ENCODE measurements at places on chromosomes 2 and 18.

DNA sequence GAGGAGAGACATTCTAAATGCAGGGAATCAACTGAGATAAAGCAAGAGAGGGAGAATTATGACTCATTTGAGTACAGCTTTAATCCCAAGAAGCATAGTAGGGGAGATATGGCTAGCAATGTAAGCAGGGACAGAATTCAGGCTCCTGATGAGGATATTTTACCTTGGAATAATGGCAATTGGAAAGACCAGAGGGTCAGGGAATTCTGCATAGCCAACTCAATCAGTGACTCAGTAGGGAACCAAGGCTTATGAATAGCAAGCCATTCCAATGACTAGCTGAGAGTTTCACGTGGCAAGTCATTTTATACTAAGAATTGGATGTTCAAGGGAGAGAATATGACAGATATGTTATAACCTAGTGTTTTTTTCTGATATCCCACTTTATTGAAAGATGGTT is 563.8 kb upstream of the NETO1 start:
- DNase-seq, result no peak

- DNase-seq, result no peak
Measured at GRCh38 chr18:62179213-62179612, 7.6 kb downstream of the PIGN start.

GRCh38 chr2:24833821-24834732 is 40.9 kb downstream of the CENPO start:
- DNase-seq, result no peak

DNA sequence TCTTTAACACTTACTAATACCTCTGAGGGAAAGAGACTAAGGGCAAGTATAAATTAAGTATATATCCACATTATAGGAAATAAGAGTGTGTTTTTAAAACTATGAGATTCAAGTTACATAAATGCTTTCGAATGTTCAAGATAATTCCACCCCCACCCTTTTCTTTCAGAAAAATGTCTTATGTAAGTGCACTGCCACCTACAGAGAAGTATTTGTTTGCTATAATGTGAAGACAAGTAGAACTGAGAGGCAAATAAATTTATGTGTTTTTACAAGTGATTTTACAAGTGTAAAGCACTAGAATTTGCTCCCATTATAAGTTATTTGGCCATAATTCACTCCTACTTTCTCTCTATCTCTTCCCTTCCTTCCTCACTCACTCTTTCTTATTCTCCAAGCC is 99.9 kb upstream of the CRACDL start:
- DNase-seq, result no peak

DNA sequence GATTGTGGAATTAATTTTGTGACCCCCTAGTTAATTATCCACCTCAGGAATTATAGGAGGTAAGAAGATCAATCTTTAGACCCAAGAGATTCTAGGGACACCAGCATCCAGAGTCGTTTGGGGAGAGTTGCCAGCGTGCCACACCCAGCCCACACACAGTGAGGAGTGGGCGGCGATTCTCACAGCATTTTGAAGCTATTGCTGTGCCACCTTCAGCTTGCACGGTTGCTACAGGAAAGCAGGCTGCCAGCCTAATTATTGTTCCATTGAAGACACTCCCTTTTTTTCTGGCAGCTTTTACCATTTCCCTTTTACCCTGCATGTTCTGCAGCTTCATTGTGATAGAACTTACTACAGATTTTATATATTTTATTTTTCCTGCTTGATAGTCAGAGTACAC is 13.1 kb upstream of the MYL12A start:
- DNase-seq, result no peak

DNA sequence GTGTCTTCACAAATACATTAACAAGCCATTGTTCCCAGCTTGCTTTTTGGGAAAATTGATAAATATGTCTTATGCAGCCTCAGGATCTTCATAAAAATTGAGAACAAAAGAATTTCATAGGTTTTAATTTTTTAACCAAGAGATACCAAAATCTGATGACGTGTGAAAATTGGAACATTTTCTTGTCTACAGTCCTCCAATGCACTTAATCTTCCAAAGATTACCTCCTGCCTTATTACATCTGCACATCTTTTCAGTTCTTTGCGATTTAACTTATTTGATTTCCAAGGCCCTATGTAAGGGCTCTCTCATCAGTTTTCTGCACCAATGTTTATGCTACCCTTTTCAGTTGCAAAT is 3.1 kb downstream of the MRPL35 start:
- no peak for DNase-seq

DNA sequence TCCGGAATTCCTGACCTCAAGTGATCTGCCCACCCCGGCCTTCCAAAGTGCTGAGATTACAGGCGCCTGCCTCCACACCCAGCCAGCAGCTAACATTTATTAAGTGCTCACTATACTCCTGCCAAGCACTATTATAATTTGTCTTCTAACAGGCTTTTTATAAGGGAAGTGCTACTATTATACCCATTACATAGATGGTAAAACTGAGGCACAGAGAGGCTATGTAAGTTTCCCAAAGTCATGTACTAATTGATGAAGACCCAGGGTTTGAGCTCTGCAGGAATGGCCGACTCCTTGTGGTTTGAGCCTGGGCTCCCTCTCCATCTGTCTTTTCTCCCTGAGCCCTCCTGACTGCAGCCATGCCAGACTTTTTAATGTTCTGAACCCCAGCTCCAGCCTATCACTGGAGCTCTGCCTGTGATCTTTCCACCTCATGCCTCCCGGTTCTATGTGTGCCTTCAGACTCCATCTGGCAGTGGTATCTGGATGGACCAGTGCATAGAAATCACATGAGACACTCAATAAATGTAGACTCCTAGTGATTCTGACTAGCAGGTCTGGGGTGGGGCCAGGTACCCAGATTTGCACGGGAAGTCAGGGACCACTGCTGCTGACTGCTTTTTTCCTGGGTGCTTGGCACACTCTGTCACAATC is 197.1 kb downstream of the NEDD4L start:
- DNase-seq, result no peak

- DNase-seq, result no peak
Measured at GRCh38 chr2:95007822-95008221, 17.7 kb upstream of the MAL start.

DNA sequence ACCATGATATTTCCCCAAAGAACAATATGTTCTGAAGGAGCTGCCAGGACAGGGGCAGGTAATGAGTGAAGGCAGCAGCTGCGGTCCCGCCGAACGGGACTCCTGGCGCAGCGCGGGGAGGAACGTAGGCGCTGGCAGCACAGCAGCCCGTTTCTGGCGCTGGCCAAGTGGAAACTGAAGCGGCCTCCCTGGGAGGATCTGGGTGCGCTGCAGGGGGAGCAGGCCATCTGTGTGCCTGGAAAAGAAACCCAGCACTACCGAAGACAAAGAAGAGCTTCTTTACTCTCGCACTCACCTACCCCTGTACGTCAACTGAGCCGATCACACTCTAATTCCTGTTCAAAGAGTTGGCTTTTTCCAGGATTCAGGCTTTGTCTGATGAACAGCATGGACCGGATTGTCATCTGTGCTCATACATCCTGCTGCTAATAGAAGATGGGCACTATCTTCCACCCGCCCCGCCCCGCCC is 11.8 kb downstream of the G6PC2 start:
- peak; percentile 42 for DNase-seq

- no peak for DNase-seq
Measured at GRCh38 chr2:1746174-1747064, 2.1 kb upstream of the PXDN start.

- DNase-seq, result no peak
Measured at GRCh38 chr2:119487434-119488244, 36.6 kb downstream of the SCTR start.

DNA sequence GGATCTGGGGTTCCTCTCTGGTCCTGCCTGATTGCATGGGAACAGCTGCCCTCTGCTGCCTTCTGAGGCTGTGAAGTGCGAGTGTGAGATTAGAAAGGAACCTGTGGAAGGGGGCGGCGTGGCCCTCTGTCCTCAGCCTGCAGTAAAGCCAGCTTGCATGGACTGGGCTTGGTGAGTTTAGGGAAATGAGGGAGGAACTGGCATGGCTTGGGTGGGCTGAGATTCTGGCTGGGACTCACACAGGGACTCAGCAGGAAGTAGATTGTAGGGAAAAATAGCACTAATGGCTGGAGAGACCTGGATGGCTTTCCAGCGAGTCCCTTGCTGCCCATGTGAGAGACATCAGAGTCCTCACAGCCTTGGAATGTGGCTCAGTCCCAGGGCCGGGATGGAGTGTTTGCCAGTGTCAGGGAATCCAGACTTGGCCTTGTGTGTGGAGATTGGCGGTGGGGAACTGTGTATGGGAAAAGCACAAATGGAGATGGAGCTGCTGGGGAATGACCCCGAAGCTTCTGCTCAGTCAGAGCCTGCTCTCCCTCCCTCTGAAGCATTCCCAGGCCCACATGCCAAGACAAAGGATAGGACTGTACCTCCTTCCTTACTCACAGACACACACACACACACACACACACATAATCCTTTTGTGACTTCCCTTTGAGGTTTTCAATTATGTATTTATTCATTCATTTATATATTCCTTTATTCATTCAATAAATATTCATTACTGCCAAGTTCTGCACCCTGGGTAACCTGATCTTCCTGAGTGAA is 115.4 kb downstream of the ACAA2 start:
- peak; percentile 21 for DNase-seq

GRCh38 chr2:105737980-105738657 is 6.6 kb upstream of the NCK2 start:
- no peak for DNase-seq

GRCh38 chr2:38653715-38654527 is 12.0 kb upstream of the GALM start:
- no peak for DNase-seq

GRCh38 chr2:196592911-196593881 is 46.3 kb upstream of the CCDC150 start:
- DNase-seq, result peak; percentile 77

- no peak for DNase-seq
Measured at GRCh38 chr2:44045061-44045460, 49.3 kb upstream of the LRPPRC start.

GRCh38 chr2:239470151-239470900 is 69.5 kb upstream of the HDAC4 start:
- no peak for DNase-seq

GRCh38 chr2:69997015-69997830 is 35.8 kb upstream of the ASPRV1 start:
- no peak for DNase-seq

DNA sequence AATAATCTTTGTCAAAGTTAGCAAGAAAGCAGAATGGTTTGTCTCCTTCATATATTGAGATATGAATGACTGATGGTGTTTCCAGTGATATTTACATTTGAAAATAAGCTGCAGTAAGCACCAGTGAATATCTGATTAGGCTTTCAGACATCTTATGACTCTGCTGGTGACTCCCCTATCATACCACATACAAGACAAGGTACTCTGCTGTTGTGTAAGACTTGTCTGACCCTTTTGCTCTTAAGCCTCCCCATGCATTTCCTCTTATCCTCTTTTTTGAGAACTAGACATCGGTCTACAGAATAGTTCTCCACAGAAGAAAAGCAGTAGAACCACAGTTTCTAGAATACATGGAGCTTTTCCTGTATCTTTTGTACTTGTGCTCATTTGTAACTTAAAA is 9.3 kb downstream of the POLI start:
- DNase-seq, result no peak

DNA sequence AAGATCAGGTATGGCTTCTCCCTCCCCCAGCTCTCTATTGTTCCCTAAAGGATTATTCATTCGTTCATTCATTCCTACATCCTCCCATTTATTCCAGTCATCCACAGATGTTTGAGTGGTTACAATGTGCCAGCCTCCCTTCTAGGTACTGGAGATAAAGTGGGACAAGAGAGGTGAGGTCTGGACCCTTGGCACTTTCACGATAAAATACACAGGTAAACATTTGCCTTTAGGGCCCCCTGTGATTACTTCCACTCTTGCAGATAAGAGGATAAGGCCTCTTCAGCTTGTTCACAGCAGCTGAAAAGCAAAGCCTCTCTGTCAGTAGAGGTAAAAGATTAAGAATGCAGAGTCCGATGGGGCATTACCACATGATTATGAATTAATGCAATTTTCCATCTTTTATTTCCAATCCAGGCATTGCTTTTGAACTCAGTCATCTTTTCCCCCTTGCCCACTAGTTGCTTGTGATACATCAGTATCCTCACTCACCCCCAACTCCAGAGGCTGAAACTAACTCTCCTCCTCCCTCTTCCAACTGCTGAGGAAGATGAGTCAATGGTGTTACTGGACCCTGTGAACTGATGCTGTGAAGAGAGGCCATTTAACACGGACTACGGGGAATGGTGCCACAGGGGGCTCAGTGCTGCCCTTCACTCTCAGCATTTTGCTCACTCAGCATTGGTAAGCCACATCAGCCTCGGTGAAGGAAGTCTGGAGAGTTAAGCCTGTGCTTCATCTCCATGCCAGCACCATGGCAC is 1.1 kb upstream of the DPP4 start:
- DNase-seq, result no peak

DNA sequence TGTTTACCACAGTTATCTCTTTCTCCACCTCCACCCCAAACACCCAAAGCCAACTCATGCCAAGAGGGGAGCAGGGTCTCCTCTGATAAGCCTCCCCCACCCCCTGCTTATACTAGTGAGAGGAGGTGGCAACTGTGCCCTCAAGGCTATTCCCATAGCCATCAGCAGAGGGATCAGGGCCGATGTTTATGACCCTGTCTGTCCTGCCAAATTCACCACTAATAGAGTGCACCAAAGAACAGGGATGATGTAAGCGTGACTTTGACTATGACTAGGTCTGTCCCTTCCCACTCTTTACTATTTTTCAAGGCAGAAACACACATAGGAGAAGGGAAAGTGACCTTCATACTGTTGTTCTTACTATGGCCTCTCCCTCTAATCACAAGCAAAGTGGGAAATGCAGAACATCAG is 74.6 kb downstream of the CLHC1 start:
- peak; percentile 62 for DNase-seq

DNA sequence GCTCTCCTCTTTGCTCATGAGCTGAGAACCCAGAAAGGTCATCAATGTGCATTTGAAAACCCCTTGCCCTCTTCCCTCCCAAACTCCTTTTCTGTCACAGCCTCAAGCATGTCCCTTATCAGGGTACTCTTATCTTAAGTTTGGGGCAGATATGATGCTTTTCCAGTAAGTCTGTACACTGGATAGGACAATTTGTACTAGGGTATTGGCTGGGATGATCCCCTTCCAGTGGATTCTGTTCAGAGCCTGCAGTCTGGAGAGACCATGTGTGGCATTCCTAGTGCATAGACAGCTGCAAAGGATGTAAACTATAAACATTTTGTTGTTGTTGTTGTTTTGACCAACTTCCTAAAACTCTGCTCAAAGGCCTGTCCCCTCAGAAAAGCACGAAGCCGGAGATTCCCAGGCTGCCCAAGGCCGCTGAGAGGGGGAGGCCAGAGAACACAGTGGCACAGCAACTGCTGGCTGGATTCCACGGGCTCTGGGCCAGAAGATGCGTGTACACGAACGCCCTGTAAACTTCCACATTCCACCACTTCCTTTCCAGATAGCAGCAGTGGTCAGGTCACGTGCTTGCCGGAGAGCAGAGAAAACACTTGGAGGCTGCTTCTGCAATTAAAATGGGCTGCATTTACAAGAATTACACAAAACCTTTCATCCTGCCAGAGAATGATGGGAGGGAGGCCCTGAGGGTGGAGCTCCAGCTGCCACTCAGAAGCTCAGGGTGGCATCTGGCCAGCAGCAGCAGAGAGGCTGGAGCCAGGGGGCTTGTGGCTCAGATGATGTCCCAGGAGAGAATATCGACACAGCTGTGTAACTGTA is 42.1 kb downstream of the BMP10 start:
- DNase-seq, result peak; percentile 77

All from lung microvascular endothelial cell (primary cell).